ENCODE measurements at places on chromosomes 2 and 18.

DNA sequence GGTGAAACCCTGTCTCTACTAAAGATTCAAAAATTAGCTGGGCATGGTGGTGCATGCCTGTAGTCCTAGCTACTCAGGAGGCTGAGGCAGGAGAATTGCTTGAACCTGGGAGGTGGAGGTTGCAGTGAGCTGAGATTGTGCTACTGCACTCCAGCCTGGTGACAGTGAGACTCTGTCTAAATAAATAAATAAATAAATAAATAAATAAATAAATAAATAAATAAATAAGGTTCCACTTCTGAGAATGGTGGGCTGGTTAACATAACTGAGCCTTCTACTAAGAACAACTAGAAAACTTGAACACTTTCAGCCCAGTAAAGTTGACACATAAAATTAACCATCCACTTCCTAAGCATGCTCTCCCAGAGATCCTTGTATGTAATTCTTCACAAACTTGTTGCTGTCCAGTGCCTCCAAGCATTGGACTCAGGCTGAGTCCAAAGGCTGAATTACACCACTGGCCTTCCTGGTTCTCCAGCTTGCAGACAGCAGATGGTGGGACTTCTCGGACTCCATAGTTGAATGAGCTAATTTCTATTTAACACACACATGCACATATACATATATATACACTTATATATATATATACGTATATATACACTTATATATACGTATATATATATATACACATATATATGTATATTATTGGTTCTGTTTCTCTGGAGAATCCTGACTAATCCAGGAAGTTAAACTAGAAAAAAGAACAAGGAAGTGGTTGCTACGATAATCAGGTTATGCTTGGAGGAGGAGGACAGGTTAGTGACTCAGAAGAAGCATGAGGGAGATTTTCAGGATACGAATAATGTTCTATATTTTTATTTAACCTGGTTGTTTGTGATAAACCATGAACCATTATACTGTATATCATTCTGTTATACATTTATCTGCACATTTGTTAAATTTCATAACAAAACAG, 348.8 kb downstream of the METTL4 start:
- no peak for DNase-seq

DNA sequence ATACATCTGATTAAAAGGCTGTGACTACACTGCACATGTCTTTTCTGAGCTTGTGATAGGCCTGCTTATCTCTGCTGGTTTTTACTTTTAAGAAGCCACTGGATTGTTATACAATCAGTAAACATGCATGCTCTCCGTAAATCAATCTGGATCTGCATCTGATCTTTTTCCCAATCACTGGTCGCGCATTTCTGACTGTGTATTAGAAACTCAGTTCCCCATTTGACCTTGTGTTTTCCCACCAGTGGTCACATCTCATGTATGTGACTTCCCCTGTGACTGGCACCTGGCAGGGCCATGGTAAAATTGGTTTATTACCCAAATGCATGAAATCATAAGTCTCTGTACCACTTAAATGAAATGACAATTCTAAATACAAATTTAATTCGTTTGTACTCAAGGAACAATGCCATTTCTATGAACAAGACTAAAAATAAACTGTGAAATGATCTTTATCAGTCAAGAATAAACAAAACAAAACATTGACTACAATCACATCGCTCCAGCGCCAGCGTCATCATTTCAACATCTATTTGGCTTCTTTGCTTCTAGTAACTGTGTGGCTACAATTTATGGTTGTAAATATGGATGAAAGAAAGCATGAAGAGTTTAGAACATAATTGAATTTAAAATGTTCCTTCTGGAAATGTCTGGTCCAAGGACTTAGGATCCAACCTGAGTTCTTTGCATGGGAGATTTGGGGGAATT, 396.6 kb upstream of the TRIB2 start:
- no peak for DNase-seq

GRCh38 chr18:39453882-39454281, 1888.3 kb upstream of the CELF4 start:
- peak; percentile 5 for DNase-seq

DNA sequence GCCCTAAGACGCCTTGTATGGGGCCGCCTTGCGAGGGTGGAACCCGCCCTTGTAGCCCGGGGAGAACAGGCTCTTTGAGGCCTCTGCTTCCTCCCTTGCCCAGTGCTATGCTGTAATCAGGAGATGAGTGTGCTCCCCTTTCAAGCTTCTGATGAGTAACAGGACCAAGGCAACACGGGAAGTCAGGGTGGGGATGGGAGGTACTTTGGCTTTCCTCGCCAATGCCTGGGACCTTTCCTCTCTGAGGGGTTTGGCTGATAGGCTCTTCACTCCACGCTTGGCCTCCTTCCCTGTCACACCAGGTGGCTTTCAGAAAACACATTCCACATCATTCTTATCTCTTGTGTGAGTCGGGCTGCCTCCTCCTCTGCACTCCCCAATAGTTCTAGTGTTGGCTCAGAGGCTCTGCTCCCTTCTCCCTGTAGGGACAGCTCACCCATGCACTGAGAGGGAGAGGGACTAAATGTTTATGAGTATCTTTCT, 223.7 kb upstream of the TRIB2 start:
- peak; percentile 49 for DNase-seq

GRCh38 chr2:62303788-62304187, 107.9 kb downstream of the B3GNT2 start:
- DNase-seq = no peak

GRCh38 chr18:63808125-63808524, 32.9 kb downstream of the SERPINB7 start:
- DNase-seq = no peak

DNA sequence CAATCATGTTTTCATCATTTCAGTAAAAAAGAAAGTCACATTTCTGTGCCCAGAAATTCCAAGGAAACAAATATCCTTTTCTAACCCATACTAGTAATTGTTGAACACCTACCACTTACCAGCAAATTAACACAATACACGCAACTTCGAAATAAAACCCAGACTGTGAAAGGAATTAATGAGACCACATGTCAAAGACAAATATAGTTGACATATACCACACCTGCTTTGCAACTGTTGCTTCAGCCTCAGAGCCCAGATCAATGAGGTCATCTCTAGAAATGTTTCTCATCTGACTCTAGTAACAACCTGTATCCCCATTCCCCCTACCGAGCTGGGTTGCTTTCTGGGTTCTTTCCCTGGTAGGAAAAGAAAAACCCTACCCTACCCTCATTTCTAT, 52.6 kb downstream of the TRIP12 start:
- DNase-seq = no peak

DNA sequence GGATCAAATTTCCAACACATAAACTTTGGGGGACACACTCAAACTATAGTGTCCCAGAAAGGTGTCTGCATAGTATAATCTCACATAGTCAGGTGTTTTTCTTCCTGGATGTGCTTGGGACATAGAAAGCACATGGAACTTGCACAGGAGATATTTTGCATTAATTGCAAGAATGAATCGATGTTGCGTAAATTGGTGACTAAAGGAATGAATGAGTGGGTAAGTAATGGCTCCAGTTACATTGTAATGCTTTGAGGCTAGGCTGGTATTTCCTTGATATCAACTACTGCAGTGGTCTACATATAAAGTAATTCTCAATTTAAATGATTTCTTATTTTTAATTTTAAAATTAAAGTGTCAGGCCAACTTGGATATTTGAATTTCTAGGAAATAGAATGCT, 53.4 kb downstream of the SH3RF3 start:
- no peak for DNase-seq

DNA sequence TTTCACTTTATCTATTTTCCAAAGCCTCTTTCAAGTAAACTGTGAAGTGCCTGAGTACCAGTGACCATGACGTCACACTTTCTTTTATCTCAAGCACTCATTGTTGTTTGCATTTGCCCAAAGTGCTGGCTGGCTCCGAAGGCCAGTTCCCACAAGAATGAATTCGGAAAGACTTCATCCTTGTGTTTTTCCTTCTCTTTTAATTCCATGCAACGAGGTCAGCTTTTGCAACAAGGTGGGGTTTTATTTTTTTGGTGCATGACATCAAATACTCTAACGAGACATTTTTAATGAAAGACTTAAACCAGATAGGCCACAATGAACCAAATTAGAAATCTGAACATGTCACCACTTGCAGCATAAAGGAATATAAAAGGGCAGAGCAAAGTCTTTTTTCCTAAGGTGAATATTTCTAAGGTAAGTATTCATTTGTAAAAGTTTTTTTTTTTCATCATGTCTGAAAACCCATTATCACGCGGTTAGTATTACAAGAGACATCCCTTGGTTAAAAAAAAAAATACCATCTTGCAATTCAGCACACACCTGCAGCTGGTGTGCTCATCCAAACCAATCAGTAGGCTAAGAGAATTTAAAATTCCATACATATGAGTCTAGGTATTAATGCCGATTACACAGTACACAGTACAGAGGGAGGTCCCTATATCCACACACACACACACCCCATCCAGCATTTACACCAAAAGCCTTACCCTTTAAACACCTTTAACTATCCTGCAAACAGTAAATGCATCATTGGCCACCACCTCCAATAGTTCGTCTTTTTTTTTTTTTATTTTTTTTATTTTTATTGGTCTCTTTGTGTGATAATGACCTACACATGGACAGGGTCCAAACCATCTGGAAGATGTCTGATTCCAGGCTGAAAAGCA, 2.3 kb downstream of the ARL4C start:
- DNase-seq = no peak

- no peak for DNase-seq
Measured at GRCh38 chr18:25283781-25284180, 68.2 kb downstream of the ZNF521 start.

DNA sequence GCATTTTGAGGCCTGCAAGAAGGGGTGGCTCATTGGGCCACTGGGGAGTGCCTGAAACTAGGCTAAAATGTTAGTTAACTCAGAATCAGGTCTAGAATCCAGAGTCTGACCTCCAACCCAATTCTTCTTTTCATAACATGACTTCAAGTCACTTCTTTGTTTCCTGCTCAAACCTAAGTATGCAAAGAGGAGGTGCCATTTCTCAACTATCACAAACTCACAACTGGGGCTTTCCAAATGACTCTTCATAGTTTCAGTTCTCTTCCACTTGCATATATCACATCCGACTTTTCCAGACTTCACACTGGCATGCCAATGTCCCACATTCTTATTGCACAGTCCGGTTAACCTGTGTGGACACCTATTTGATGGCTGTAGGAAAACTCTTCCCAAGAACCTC, 211.6 kb downstream of the TCF4 start:
- no peak for DNase-seq

GRCh38 chr18:78889250-78889649, 90.4 kb upstream of the SALL3 start:
- DNase-seq = no peak

GRCh38 chr2:6647046-6647445, 218.7 kb downstream of the CMPK2 start:
- no peak for DNase-seq

DNA sequence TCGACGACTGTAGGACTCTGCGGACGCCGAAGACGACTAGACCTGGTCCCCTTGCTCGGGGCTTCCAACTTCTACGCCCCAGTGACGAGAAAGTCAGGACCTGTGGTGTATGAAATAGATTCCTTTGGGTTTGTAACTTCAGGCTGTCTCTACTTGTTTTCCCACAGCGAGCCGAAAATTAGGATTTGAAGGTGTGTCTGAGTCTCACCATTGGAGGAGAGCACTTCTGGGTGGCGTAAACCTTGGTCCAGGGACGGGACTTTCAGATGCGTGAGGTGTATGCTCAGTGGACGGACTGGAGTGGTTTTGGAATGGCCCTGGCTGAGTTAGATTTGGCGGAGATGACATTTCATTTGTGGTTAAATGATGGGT, 1.3 kb downstream of the BIRC6 start:
- DNase-seq = no peak

GRCh38 chr2:55236992-55237543, 4.6 kb downstream of the RPS27A start:
- no peak for DNase-seq

GRCh38 chr2:228144961-228145360, 36.5 kb downstream of the SPHKAP start:
- DNase-seq = no peak

GRCh38 chr2:75135776-75136400, 63.4 kb downstream of the TACR1 start:
- DNase-seq = no peak

- DNase-seq = peak; percentile 26
Measured at GRCh38 chr2:68594674-68595492, 48.5 kb upstream of the PROKR1 start.

- no peak for DNase-seq
Measured at GRCh38 chr2:199509403-199509802, 51.7 kb upstream of the SATB2 start.
